ENCODE measurements at places on chromosomes 5 and 9.

DNA sequence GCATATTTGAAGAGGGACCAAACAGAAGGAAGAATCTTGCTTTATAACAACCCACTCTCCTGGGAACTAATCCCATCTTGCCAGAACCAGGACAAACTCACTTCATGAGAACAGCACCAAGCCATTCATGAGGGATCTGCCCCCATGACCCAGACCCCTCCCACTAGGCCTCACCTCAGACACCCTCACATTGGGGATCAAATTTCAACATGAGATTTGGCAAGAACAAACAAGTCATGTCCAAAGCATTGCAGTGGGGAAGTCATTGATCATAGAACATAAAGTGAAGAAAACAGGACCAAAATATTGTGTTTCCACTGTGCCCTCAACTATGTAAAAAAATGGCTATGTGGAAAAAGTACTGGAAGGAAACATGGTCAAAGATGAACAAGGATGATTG lies 43.9 kb downstream of the MAP1B start:
- no peak for DNase-seq

- DNase-seq, result no peak
Observed at GRCh38 chr9:131722255-131722654, 17.6 kb downstream of the RAPGEF1 start.

DNA sequence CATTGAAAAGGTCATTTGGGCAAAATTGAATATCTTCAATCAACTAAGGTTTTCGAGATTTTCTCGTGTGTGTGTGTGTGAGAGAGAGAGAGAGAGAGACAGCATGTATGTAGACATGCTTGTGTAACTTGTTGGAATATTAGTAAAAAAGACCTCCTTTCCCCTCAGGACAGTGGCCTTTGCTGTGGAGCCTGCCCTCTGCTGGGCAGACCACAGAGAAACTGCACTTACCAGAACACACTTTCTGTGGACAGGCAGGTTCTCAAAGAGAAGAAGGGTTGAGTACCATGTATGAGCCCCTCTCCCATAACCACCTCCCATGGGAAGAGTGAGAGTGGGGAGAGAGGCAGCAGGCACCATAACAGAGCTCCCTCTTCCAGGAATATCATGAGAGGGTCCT lies 45.6 kb downstream of the CFAP90 start:
- DNase-seq, result no peak

- no peak for DNase-seq
Observed at GRCh38 chr5:127802477-127802865, 99.3 kb downstream of the CCDC192 start.

DNA sequence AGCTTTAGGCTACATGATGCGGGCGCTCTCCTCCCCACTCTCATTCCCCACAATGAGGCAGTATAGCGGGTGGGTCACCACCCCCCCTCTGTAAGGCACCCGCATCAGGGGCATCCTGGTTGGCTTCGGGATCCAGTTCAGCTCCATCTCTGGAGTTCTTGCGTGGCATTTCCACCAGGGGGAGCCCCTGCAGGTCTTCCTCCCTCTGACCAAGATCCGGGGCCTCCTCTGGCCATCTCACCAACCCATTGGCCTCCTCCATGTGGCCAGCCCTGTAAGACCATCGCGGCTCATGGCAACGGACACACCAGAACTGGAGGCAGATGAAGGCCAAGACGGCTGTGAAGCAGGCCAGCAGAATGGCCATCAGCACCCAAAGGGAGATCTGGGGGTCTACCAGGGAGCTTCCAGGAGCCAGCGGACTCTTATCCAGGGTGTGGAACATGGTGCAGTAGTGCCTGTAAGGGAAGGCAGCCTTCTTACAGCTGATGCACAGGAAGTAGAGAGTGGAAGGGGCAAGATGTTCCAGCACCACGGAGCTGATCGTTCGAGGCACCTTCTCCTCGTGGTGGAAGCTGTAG lies 77.0 kb downstream of the CYFIP2 start:
- no peak for DNase-seq

- DNase-seq, result no peak
Observed at GRCh38 chr9:107332883-107333282, 49.8 kb downstream of the RAD23B start.

DNA sequence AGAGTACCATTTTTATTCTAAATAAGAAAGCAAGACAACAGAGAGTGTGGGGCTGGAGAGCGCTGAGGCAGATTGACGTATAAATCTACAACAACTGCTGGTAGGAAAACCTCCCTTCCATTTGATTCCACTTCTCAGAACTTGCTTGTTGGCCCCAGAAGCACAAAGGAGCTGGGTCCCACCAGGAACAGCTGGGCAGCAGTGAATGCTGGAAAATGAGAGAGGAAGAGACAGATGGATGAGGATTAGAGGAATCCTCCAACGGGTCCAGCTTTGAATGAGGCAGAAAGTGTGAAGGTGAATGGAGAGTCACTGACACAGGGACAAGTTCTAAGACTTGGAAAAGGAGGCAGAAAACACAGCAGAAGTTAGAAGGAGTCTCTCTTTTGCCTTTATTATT lies 14.8 kb downstream of the TAS2R1 start:
- no peak for DNase-seq

- no peak for DNase-seq
Observed at GRCh38 chr5:133709209-133709725, 96.9 kb upstream of the FSTL4 start.

- no peak for DNase-seq
Observed at GRCh38 chr5:109136906-109137305, 272.9 kb downstream of the PJA2 start.

- DNase-seq, result no peak
Observed at GRCh38 chr9:128276574-128277270, 646 bp downstream of the SWI5 start.

DNA sequence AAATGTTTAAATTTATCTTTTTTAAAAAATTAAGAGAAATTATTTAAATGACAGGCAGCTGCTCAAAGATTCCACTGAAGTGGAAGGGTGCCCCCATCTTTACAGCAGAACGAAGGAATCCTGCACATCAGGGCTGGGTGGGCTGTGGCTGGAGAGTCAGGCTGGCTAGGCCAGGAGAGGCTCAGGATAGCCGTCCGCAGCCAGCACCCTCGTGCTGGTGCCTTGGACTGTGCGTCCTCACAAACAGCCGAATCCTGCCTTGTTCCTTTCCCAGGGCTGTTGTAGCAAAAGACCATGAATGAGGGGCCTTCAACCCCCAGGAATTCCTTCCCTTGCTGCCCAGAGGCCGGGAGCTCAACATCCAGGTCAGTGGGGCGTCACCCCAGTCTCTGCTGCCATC lies 64.6 kb upstream of the FCN1 start:
- no peak for DNase-seq

GRCh38 chr5:111143910-111144309 lies 51.8 kb downstream of the WDR36 start:
- no peak for DNase-seq

DNA sequence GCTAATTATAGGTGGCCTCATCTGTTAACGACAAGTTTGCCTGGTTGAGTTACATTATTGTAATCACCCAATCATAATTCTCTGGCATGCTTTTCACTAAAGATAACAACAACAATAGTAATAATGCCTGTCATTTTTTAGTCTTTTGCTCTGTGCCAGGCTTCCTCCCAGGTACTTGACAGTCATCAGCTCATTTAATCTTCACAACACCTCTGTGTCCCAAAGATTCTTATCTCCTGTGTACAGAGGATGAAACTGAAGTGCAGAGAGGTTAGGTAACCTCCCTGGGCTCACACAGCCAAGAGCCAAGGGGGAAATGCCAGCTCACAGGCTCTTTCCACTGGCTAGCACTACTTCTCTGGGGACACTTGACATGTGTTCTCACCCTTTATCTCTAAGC lies 77.5 kb downstream of the DAB2IP start:
- no peak for DNase-seq

GRCh38 chr9:33310748-33311147 lies 20.4 kb downstream of the NFX1 start:
- DNase-seq, result no peak

- DNase-seq, result no peak
Observed at GRCh38 chr9:15965246-15965745, 412.5 kb downstream of the CCDC171 start.

DNA sequence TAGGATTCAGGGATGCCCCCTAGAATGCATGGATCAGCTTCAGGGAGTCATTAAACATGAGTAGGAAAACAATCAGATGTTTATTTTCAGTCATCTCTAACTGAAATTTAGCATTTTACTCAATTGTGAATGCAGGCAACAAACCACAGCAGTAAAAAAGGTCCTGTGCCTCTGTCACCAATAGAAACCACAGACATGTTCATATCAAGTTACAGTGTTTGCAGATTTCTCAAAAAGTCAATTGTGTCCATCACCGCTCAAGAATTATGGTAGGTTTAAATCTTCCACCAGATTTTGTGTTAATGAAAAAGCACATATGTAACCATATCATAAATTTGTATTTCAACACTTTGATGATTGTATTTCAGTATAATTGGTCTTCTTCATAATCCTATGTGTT lies 68.4 kb upstream of the SLC1A1 start:
- DNase-seq, result no peak

Data from stimulated activated CD4-positive, alpha-beta T cell treated with anti-CD3 and anti-CD28 coated beads, Interleukin-15, amount 100 ng/mL, for 1 hour (primary cell).